ENCODE measurements at places on chromosomes 6 and 20. TPM values are rescaled to one million over a fixed set of nuclear protein-coding genes. Genes with fewer than 3 reads are reported as not detected.

GRCh38 chr6:40760887-40761286 is 173.7 kb upstream of the LRFN2 start:
- no peak for DNase-seq

DNA sequence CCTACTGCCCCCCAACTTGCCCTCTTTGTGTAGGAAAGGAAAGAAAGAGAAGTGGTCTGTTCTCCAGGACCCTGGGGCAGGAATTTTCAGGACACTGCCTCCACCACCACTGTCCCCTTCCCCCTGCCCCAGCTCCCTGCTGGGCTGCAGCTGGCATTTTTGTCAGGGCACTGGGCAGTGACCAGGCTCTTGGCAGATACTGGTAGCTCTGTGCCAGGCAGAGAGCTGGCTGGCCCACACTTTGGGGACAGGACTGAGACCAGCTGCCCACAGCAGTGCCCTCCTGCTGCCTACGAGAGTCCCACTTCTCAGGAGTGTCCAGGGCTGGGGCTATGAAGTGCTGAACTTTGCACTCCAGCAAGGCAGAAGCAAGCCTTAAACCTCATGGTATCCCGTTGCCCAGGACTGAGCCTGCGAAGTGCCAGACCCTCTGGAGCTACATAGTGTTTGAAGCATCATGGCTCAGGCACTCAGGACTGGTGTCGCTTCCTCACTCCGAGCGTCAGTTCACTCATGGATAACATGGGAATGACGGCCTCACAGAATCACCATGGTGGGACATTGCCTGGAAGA is 19.3 kb downstream of the SLC13A3 start:
- DNase-seq, result no peak

GRCh38 chr6:89411145-89412070 is 665 bp downstream of the RRAGD start:
- DNase-seq, result peak; percentile 59

The GTSF1L gene
- not detected for total RNA-seq

DNA sequence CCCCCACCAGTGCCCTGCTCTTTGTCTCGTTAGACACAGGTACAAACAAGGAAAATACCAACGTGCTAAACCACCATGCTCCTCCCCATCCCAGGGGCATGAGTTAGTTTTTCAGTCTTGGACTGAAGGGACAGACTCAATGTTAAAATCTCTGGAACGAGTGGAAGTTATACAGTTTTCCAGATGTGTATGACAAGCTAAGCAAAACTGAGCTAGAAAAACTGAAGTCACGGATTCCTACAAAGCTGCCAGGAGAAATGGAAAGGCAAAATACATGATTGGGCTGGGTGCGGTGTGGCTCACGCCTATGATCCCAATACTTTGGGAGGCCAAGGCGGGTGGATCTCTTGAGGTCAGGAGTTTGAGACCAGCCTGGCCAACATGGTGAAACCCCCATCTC is 34.3 kb upstream of the QKI start:
- no peak for DNase-seq

The PROKR2 gene
- 8.6 TPM for total RNA-seq

All from frontal cortex (tissue), 4 donors.